Hypothalamus (tissue), 51 donors: ENCODE measurements at places on chromosomes 5 and 9.

DNA sequence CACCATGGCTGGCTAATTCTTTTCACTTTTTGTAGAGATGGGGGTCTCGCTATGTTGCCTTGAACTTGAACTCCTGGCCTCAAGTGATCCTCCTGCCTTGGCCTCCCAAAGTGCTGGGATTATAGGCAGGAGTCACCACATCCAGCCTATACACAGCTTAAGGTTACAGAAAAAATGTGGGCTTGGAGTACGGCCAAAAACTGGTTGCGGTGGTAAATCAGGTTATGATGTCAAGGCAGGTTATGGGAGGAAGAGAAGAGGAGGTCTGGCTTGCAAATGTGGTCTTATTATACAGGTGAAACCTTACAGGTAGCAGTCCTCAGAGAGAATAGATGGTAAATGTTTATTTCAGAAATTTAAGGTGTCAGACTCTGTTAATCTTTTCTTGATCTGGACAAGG lies 30.7 kb upstream of the SYK start:
- no peak for DNase-seq

GRCh38 chr9:16512281-16512680 lies 358.2 kb downstream of the BNC2 start:
- no peak for DNase-seq

- no peak for DNase-seq
Measured at GRCh38 chr5:6649186-6649585, 15.9 kb downstream of the SRD5A1 start.

DNA sequence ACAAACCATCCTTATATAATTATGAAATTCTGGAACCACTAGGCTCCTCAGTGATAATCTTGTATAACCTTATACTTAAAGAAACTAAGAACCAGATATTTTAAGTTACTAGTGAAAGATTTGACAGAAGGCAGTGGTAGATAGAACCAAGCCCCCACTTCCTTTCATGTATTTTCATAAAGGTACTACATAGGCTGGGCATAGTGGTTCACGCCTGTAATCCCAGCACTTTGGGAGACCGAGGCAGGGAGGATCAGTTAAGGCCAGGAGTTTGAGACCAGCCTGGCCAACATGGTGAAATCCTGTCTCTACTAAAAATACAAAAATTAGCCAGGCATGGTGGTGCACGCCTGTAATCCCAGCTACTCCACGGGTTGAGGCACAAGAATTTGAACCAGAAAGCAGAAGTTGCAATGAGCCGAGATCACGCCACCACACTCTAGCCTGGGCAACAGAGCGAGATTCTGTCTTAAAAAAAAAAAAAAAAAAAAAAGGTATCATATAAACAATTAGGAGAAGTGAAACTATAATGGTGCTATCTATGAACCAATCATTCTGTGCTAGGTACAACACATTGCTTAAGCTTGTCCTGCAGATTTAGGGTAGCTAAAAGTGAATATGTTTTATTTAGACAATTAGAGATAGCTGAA lies 27.9 kb upstream of the DTWD2 start:
- DNase-seq = no peak

- DNase-seq = no peak
Measured at GRCh38 chr5:61866930-61867329, 439.1 kb upstream of the KIF2A start.

DNA sequence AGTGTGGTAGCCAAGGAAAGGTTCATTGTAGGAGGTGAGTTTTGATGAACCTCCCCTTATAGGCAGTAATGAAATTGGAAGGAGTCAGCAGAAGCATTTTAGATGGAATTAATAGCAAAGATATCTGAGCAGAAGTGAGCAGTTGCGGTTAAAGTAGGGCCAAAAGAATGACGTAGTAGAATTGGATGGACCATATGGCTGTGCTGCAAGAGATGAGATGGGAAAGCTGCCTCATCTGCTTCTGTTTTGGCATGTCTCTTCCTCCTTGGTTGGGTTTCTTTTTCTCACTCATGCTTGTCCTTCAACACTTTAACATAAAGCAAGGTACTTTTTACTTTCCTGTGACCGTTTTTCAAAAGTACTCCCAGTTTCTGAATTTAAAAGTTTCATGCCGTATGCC lies 55.8 kb downstream of the AQP7 start:
- DNase-seq = no peak

GRCh38 chr9:112104901-112105300 lies 70.2 kb downstream of the SUSD1 start:
- DNase-seq = no peak

GRCh38 chr5:40676613-40677343 lies 2.9 kb upstream of the PTGER4 start:
- DNase-seq = no peak

GRCh38 chr5:78509884-78510769 lies 138.4 kb downstream of the LHFPL2 start:
- peak; percentile 38 for DNase-seq

DNA sequence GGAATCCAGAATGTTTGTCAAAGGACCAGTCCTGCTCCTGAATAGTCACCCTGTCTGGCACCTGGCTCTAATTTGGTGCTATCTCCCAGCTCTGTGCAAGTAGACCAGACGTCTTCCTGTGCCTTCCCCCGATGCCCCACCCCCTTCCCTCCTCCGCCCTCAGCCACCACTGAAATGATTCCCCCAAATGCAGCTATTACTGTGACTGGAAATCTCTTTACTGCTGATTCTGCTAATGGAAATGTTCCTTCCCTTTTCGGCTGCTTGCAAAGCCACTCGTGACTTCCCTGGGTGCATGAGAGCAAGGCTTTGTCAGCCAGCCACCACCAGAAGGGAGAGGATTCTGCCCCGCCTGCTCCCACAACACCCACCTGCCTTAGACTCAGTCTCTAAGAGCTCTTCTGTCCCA lies 11.4 kb downstream of the ASTN2 start:
- peak; percentile 70 for DNase-seq

- DNase-seq = no peak
Measured at GRCh38 chr9:111356481-111357244, 26.6 kb upstream of the OR2K2 start.

DNA sequence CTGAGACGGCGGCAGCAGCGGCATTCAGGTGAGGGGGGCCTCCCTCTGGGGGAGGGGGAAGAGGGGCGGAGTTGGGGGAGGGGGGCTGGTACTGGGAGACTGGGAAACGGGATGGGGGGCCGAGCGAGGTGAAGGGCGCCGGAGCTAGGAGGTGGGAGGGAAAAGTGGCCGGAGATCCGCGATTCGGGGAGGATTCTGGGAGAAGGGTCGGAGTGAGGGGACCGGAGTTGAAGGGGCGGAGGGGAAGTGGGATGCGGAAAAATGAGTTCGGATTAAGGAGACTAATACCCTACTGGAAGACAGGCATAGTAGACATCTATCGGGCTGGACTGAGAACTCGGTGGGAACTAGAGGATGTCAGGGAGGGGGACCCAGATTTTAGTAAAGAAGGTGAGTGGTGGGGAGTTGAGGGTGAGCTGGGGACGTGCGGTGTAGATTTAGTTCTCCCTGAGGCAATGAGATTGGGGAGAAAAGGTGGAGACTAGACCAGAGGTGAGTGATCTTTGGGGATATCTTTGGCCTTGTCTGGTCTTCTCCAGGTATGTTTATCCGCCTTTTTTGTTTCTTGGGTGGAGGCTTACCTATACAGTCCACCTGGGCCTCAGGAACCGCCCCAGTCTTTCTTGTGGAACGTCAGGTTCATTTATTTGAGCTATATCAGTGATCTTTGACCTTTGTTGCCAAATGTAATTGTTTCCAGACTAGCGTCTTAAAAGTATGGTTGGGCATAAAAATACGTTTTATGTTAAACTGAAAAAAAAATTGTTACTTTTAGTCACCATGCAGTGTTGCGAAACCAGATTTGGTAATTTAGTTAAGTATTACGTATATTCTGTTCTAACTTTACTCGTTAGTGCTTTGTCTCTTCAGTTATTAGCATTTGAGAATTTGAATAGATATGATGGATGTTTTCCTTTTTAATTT lies 632 bp downstream of the UBAP1 start:
- DNase-seq = peak; percentile 63

DNA sequence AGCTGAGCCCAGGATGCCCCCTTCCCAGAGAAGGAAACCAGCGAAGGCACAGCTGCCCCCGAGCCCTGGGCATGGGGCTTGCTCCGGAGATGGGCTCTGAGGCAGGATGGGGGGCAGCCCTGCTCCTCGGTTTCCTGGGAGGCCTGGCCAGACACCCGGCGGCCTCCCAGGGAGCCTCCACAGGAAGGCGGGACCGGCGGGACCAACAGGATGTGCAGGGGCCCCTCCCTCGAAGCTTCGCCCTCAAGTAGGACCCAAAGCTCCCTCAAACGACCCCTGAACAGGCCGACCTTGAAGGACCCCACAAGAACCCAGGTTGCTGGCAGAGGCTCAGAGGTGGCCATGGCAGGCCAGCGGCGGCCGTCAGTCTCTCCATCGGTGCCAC lies 11.7 kb downstream of the EXD3 start:
- no peak for DNase-seq

- DNase-seq = no peak
Measured at GRCh38 chr5:178551059-178551458, 39.1 kb downstream of the COL23A1 start.

- DNase-seq = peak; percentile 27
Measured at GRCh38 chr9:121550569-121551512, 51.2 kb upstream of the GGTA1 start.

DNA sequence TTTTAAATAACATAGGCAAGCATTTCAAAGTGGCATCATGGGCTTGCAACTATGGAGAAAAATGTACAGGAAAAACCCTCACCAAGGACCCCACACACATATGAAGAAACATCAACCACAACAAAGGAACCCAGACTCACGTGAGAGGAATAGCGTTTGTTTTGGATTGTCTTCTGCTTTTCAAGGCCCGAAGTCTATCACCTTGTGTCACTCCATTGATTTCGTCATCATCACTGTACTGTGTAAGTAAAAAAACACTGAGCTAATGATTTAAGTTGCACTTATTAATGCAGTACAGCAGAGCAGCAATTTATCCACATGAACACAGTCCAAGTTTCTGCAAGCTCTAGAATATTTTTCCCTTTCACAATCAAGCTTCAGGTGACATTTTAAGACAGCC lies 72.4 kb downstream of the HABP4 start:
- DNase-seq = no peak

DNA sequence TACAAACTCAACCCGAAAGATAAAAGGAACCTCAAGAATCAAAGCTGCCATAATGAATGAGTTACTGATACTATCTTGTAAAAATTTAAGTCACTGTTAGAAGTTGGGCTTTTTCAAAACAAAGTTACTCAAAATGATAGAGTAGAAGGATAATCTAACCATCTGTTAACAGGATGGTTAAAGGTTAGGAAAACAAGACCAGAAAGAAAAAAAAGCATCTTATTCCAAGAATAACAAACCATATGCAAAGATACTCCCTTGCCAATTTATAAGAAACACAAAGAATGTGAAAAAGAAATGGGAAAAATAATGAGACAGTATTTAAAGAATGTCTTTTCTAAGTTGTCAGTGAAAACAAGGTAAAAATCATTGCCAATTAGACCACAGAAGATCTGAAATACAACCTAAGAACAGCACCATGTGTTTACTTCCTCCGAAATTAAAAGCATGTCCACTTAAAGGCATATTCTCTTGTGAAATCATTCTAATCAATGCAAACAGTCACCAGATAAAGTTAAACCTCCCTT lies 51.2 kb downstream of the STRBP start:
- DNase-seq = no peak

GRCh38 chr5:73564675-73565074 lies 764 bp downstream of the ANKRA2 start:
- no peak for DNase-seq

GRCh38 chr9:137632230-137633161 lies 13.7 kb downstream of the EHMT1 start:
- DNase-seq = peak; percentile 27

- DNase-seq = no peak
Measured at GRCh38 chr5:3324421-3325101, 271.1 kb upstream of the IRX1 start.

GRCh38 chr9:69932901-69933300 lies 110.7 kb upstream of the MAMDC2 start:
- DNase-seq = no peak

DNA sequence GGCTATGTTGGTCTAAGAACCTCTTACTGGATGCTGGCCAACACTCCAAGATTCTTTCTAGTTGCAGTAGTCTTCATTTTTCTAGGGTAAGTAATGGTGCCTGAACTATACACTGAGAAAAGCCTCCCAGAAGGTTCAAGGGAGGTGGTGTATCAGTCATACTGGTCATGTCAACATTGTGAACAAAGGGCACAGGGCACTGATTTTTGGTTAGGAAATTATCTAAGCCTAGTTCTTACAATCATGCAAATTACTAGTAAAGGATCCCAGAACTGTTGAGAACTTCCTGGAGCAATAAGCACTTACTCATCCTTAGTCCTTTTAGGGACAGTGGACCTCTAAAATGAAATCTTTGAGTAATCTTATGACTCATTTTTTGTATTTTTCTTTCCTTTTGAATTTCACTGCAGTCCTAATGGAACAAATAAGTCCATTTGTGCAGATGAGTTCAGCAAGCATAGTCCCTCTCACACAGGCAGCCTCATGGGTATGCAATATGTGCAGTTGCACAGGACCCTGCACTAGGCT lies 21.1 kb upstream of the CDC42SE2 start:
- DNase-seq = no peak

- DNase-seq = peak; percentile 65
Measured at GRCh38 chr5:88889189-88890069, 6.4 kb upstream of the MEF2C start.

DNA sequence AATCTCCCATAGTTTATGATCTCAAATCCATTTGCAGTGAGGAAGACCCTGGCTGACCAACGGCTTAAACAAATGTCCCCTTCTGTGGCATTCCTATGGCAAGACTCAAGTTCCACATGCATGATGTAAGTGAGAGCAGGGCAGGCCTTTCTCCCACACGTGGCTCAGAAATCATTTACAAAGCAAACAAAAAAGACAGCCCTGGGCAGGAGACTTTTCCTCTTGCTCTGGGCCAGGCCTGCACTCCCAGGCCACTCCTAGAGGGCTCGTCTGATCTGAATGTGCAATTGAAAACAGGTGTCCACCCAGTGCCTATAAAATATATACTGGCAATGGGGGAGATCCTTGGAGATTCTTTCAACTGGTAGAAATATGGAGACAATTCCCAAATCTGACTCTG lies 123.1 kb downstream of the DMRT2 start:
- DNase-seq = no peak
